SJCRH30 (cell line): ENCODE measurements at places on chromosomes 12 and 14.

DNA sequence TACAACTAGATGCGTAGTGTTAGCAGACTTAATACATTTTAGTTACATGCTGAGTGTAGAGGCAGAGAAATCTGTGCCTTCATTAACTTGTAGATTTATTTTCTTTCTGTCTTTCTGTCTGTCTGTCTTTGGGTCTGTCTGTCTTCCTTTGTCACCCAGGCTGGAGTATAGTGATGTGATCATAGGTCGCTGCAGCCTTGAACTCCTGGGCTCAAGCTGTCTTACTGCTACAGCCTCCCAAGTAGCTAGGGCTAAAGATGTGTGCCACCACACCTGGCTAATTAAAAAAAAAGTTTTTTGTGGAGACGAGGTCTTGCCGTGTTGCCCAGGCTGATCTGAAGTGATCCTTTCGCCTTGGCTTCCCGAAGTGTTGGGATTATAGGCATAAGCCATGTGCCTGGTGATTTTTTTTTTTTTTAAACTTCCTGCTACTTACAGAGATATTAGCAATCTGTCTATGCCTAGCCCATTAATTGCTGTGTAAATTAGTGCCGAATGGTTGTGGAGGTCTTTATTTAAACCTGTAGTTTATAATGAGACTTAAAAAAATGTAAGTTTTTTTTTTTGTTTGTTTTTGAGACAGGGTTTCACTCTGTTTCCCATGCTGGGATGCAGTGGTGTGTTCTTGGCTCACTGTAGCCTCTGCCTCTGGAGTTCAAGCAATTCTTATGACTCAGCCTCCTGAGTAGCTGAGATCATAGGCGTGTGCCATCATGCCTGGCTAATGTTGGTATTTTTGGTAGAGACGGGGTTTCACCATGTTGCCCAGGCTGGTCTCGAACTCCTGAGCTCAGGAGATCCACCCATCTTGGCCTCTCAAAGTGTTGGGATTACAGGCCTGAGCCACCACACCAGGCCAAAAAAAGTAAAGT lies 22.8 kb downstream of the ERC1 start:
- no peak overlapping the region for H3K4me3 ChIP-seq
- H3K36me3 ChIP-seq = no peaks in the 10 kb centered on the region
- no peak overlapping the region for H3K27ac ChIP-seq
- no peaks in the 10 kb centered on the region for H3K4me1 ChIP-seq

- H3K27me3 ChIP-seq = no peaks in the 10 kb centered on the region
- H3K4me3 ChIP-seq = no peak overlapping the region
- no peaks in the 10 kb centered on the region for H3K36me3 ChIP-seq
- H3K4me1 ChIP-seq = peaks cover 2% of the 10 kb centered on the region; the same call in 1 of the 2 replicates
- no peak for DNase-seq
Observed at GRCh38 chr14:68263563-68264259, 444.1 kb downstream of the RAD51B start.

GRCh38 chr12:91874086-91874865 lies 271.4 kb downstream of the BTG1 start:
- no peaks in the 10 kb centered on the region for H3K27me3 ChIP-seq
- no peak overlapping the region for H3K27ac ChIP-seq
- no peak for DNase-seq
- no peaks in the 10 kb centered on the region for H3K36me3 ChIP-seq

GRCh38 chr14:81565441-81566290 lies 32.0 kb upstream of the SEL1L start:
- no peaks in the 10 kb centered on the region for H3K4me1 ChIP-seq
- no peaks in the 10 kb centered on the region for H3K36me3 ChIP-seq
- no peaks in the 10 kb centered on the region for H3K27me3 ChIP-seq
- H3K27ac ChIP-seq = no peak overlapping the region
- no peak for DNase-seq

GRCh38 chr12:131222329-131223139 lies 268.8 kb downstream of the ADGRD1 start:
- peak overlapping the region; percentile 29; the same call in 1 of the 2 replicates for H3K4me3 ChIP-seq
- no peaks in the 10 kb centered on the region for H3K27me3 ChIP-seq
- peak; percentile 74 for DNase-seq
- peak overlapping the region; percentile 66 for H3K27ac ChIP-seq
- peaks cover 2% of the 10 kb centered on the region; the same call in 1 of the 2 replicates for H3K4me1 ChIP-seq

DNA sequence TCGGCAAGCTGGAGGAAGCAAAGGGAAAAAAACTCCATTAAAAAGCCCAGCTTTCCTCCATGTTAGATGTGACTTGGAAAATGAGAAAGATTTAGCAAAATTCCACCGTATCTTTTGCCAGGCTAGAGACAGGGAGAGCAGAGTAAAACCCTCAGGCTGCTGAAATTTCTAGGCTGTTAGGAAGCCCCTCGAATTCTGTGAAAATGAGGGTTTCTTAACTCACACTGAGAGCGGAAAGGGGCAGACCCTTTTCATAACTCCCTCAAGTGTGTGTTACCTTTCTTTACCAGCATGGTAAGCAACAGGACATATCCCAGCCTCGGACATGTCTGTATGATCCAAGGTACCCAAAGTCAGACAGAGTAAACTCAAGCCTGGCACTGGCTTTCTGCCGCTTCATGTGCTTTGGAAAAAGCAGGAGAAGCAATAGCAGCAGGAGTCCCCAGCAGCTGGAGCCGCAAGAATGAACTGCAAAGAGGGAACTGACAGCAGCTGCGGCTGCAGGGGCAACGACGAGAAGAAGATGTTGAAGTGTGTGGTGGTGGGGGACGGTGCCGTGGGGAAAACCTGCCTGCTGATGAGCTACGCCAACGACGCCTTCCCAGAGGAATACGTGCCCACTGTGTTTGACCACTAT lies at the start of gene RHOJ:
RHOJ (plus strand) TSS at position 37 of the 637 bp plus-strand sequence; CDS start at position 464, 427 bp downstream.
- H3K27me3 ChIP-seq = no peaks in the 10 kb centered on the region
- peak; percentile 71 for DNase-seq
- H3K36me3 ChIP-seq = no peaks in the 10 kb centered on the region; the same call in 1 of the 2 replicates
- peak within 1 kb of the TSS; percentile 65 for H3K4me3 ChIP-seq
- no peaks in the 10 kb centered on the region for H3K4me1 ChIP-seq

DNA sequence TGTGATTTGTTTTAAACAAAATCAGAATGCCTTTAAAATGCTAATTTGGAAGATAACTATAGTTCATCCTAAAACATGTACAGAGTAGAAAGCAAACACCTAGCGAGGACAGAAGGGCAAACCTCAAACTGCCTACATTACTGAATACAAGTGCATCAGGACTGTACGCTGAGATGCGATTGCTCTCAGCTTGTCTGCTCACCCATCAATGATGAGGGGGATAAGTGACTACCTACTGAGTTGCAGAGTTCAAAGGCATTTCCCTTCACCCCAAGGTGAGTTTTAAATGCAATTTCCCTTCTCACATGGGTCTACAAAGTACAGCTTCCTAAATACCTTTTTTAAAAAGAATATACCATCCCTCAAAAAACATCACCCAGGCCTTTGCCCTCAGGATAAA lies 52.9 kb downstream of the PHLDA1 start:
- H3K4me3 ChIP-seq = no peak overlapping the region
- no peaks in the 10 kb centered on the region for H3K27me3 ChIP-seq
- H3K27ac ChIP-seq = peak overlapping the region; percentile 67
- no peak for DNase-seq
- no peaks in the 10 kb centered on the region for H3K36me3 ChIP-seq

GRCh38 chr12:116654226-116654743 lies 83.6 kb downstream of the SPRING1 start:
- no peaks in the 10 kb centered on the region; the same call in 1 of the 2 replicates for H3K27me3 ChIP-seq
- no peaks in the 10 kb centered on the region for H3K36me3 ChIP-seq
- no peak for DNase-seq

DNA sequence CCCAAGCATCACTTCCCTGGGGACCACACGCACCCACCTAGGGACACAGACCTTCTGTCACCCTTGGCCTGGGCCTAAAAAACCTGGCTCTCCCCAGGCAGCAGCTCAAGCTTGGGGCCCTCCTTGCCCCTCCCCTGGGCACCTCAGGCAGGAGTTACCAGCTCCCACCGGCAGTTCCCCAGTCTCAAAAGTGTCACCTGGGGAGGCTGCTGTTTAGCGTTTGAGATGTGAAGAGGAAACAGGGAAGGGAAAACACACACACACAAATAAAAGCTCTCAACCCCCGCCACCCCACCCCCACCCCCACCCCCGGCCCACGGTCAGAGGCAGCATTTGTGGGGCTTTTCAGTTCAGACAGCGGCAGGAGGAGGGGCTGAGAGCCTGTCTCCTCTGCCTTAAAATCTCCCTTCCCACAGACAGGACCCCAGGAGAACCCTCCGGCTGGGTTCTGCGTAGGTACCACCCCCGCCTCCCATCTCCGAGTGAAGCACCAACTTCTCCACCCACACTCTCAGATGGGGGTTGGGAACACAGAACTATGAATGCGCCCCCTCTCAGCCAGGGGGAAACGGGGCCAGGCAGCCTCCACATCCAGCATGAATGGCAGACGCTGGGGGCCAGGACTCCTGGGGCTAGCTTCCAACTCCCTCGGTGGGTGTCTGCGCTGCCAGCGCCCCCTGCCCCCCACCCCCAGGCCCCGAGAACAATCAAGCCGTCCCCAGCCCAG lies 3.0 kb downstream of the NCOR2 start:
- H3K36me3 ChIP-seq = peaks cover 8% of the 10 kb centered on the region
- peaks cover 11% of the 10 kb centered on the region for H3K4me1 ChIP-seq
- H3K27ac ChIP-seq = no peak overlapping the region
- no peaks in the 10 kb centered on the region for H3K27me3 ChIP-seq
